ENCODE measurements at places on chromosomes 13 and 19.

DNA sequence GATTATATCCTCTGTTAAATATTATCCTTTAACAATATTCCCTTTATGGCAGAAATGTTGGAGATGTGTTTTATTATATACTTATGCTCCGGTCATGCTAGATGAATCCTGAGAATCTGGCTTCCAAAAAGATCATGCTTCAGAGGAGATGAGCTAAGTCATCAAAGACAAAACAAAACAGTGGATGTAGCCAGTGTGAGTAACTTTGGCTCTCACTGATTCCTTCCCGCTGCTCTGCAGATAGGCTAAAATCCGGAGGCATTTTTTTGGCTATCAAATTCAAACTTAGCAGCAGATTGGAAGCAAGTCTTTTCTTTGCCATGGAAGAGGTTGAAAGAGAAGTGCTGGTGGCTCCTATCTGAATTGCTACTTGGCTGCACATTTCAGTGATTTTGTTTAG lies 295.9 kb downstream of the GPC6 start:
- DNase-seq: no peak

DNA sequence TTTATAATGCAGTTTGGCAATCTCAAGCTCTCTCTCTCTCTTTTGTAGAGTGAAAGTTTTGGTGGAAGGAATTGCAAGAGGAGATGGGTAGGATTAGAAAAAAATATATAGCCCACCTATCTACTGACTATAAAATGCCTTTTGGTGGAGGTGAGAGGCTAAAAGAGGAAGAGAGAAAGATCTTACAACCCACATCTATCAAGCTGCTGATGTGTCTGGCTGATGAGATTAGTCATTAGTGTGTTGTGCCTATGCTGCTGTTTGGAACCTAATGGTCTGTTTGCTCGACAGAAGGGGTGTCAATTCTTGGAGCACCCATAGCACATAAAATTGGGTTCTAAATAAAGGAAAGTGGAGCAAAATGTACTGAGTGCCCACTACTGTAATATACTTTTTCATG lies 411.0 kb downstream of the HS6ST3 start:
- DNase-seq: no peak

- DNase-seq: peak; percentile 46
Observed at GRCh38 chr13:73765651-73766384, 368.4 kb downstream of the KLF12 start.

- DNase-seq: no peak
Observed at GRCh38 chr13:98959291-98959690, 18.6 kb downstream of the DOCK9 start.

DNA sequence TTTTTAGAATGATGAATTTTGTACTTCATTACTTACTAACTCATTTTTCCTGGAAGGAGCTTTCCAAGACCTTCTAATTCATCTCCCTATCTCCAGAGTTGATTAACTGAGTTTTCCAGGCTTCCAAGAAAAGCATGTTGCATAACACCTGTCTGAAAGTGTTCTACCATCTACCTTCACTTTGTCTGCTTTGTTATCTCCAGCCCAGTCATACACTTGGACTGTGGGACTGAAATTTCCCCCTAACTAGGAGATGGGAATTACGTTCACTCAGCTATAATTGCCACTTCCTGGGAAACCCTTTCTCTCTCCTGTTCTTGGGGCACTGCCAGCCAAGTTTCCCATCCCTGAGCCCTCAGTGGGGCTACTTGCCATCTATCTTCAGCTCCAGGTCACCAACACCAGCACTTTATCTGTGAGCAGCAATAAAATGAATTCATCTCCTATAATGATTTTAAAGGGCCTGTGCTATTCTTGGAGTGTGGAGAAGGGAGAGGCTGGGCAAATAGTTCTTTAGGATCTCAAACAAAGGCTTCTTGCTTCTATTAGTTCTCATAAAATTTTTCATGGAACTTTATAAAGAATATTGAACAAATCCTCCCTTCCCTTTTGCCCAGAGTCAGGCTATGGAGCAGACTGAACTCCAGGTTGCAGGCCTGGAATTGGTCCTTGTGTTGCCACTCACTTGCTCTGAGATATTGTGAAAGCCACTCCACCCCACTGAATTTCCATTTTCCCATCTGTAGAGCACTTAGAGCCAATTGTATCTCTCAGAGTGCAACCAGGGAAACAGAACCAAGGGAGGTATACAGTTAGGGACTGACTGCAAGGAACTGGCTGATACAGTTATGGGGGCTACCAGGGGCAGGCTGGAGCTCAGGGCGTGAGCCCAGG lies 17.8 kb upstream of the ATP12A start:
- DNase-seq: no peak

DNA sequence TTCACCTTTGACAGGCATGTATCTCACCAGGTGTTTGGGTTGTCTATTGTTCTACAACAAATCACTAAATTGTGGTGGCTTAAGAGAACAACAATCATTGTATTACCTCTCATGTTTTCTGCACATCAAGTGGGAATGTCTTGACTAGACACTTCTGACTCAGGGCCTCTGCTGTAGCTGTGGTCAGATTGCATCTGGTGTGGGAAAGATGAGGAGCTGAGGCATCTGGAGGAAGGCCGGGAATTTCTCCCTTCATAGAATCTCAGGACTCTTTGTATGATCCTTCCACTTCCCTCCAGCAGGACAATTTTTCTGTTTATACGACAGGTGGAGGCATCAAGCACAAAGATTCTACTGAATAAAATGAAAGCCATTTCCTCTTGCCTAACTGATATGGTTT lies 511.8 kb upstream of the NBEA start:
- DNase-seq: no peak

- no peak for DNase-seq
Observed at GRCh38 chr19:23980805-23981204, 66.1 kb downstream of the ZNF726 start.

DNA sequence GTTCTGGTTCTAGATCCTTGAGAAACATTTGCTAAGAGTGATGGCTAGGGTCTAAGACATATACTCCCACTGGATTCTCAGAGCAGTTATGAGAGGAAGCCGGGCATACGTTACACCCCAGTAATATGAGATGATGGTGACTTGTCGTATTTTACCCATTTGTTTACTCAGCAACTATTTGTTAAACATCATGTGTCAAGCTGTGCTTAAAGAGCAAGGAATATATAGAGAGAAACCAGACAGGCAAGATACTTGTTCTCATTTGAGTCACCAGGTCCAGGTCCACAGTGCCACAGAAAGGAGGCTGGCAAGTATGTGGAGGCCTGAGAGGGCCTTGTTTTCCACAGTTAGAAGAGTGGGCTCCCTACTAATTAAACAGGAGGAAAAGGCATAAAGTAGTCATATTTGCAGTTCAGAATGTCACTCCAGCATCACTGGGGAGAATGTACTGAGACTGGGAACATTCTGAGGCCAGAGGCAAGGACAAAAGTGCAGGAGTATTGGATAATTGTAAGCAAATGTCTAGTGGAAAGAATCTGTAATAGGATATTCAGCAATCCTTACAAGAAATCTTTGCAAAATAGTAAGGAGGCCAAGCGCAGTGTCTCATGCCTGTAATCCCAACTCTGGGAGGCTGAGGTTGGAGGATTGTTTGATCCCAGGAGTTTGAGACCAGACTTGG lies 142.2 kb downstream of the IRS2 start:
- DNase-seq: no peak

GRCh38 chr13:51797664-51798488 lies 6.1 kb downstream of the DHRS12 start:
- peak; percentile 27 for DNase-seq

- DNase-seq: no peak
Observed at GRCh38 chr19:38425810-38426466, at the start of gene RASGRP4. TSS of gene RASGRP4 (minus strand) at chr19:38426219. CDS start at chr19:38426091, 128 bp downstream.

GRCh38 chr13:35888457-35888883 lies 242.7 kb downstream of the DCLK1 start:
- no peak for DNase-seq

DNA sequence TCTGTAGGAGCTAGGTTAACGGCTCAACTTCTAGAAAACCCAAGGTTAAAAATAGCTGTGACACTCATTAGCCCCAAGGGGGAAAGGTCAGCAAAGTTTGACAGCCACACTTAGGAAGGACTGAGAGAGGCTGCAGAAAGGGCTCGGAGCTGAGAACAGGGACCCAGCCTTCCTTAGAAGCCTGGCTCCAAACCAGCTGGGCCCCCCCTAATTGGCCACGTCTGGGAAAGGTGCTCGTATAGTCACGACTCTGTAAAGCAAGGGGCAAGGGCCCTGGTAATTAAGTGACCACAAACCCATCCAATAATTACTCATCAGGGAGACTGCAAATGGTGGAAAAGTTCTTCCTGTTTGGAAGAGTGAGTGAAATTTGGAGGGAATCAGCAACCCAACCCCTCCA lies 90.5 kb downstream of the RNASEH2B start:
- DNase-seq: no peak

DNA sequence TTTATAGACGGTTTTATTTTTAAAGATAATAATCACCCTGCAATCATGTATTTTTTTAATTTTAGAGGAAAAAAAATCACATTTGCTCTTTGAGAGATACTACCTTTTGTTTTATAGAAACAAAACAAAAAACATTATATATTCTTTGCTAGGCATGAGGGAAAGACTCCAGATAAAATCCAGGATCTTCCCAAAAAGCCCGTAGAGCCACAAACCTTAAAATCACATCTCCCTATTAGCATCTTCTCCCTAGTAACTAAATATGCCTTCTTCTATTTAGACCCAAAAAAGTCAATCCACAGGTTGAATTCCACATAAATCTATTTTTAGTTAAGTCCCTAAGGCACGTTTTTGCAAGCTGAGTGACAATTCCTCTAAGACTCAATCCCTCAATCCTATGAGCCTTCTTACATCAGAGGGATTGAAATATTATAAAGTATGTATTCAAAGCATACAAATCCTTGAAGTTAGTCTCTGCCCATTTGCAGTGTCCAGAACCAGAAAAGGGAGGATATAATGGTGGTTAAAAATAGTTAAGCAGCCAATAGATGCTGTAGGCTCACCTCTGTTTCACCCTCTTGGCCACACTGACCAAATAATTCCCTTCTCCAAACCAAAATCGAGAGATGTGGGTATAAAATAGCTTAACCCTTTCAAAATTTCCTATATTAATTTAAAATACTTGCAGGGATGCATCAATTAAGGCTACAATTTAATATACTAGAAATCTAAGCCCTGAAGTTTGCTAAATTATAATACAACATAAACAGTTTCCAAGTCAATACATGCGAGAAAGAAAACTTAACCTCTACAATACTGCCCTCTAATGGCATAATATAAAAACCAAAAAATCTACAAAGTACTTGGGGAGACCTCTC lies 64.0 kb downstream of the SERP2 start:
- DNase-seq: no peak
